ENCODE measurements at places on chromosomes 11 and 22.

GRCh38 chr11:88320149-88320559, 17.4 kb downstream of the CTSC start:
- DNase-seq: no peak

GRCh38 chr22:33325232-33326004, 267.2 kb upstream of the SYN3 start:
- DNase-seq: peak; percentile 87

GRCh38 chr11:8333811-8334401, 70.2 kb upstream of the LMO1 start:
- no peak for DNase-seq

DNA sequence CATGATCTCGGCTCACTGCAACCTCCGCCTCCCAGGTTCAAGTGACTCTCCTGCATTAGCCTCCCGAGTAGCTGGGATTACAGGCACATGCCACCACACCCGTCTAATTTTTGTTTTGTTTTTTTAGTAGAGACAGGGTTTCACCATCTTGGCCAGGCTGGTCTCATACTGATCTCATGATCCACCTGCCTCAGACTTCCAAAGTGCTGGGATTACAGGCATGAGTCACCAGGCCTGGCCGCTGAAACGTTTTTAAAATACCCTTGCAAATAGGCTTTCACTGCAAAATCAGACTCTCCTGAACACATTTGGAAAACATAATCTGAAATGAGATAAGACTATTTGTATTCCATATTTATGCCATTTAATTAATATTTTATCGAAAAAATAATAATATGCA, 826.1 kb upstream of the CNTN5 start:
- no peak for DNase-seq

- no peak for DNase-seq
Observed at GRCh38 chr11:105611572-105612441, 1.9 kb downstream of the GRIA4 start.

- DNase-seq: no peak
Observed at GRCh38 chr11:27263046-27263445, 100.0 kb downstream of the CCDC34 start.

GRCh38 chr22:38867124-38867455, 4.9 kb downstream of the CBX6 start:
- DNase-seq: no peak

GRCh38 chr11:76007166-76007565, 192.2 kb downstream of the UVRAG start:
- no peak for DNase-seq

- peak; percentile 64 for DNase-seq
Observed at GRCh38 chr11:32829680-32830412, at the start of gene PRRG4. Gene PRRG4 (plus strand): TSS chr11:32829927. CDS start chr11:32830530, 603 bp downstream.

GRCh38 chr11:68048681-68049508, 10.1 kb downstream of the TCIRG1 start:
- no peak for DNase-seq

GRCh38 chr11:36222831-36223635, 66.2 kb downstream of the COMMD9 start:
- peak; percentile 9 for DNase-seq

DNA sequence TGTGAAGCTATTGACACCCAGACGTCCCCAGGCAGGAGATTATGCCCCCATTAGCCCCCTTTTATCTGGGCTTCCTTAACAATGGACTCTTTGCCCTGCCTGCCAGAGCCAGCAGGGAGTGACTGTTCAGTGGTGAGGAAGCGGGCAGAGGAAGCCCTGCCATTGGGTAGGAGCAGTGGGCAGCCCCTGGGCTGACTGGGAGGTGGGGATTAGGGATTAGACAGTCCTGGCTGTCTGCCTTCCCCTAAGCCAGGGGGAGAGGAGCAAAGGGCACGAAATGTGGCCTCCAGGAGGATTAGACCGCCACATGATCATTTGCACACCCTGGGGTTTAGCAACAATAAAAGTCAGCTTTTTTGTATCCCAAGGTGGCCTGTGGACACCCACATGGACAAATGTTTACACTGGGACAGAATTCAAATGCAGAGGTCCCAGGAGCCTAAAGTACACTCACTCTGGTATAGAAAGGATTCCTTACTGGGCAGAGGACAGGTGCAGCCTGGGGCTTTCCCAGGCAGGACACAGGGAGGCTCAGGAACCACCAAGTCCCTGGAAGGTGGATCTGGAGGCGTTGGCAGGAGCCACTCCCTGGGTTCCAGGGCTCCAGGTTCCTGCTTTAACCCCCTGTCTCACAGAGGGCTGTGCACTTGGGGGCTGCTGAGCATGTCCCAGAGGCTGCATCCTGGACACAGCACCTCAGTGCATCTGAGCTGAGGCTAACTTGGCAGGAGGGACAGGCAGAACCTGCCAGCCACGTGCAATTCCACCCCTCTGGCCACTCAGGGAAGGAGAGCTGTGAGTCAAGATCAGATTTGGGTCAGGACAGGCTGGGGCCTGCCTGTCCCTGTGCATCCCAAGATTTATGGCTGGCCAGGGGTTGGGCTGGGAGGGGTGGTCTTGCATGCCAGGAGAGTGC, 2.1 kb downstream of the PNPLA3 start:
- peak; percentile 21 for DNase-seq

DNA sequence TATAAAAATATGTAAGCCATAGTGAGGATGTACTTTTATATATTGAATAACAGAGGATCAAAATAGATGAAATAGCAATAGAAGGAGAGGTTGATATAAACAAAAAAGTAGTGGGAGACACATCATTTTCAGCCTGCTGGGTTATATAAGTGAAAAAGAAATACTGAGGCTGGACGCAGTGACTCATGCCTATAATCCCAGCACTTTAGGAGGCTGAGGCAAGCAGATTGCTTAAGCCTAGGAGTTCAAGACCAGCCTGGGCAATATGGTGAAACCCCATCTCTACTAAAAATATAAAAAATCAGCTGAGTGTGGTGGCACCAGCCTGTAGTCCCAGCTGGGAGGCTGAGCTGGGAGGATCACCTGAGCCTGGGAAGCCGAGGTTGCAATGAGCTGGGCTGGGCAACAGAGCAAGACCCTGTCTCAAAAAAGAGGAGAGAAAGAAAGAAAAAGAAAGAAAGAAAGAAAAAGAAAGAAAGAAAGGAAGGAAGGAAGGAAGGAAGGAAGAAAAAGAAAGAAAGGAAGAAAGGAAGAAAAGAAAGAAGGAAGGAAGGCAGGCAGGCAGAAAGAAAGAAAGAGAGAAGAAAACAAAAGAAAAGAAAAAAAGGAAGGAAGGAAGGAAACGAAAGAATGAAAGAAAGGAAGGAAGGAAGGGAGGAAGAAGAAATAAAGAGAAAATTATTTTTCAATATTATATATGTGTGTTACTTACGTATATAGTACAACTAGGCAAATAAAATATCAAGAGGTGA, 7.0 kb upstream of the P2RY2 start:
- no peak for DNase-seq

DNA sequence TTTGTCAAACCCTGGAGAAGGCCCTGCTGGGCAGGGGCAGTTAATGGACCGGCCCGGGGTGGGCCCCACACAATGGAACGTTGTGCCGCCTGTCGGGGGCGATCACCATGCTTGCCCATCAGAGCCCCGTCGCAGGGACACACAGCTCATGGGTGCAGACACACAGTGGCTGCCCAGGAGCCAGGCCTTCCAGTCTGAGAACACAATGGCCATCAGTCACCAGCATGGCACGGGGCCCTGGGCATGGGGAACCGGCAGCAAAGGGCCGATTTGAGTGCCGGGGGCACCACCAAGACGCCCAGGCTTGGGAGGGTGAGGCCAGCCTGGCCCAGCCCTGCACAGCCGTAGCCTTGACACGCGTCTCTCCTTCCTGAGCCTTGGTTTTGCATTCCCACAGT, 7.1 kb downstream of the LINC01488 start:
- no peak for DNase-seq

DNA sequence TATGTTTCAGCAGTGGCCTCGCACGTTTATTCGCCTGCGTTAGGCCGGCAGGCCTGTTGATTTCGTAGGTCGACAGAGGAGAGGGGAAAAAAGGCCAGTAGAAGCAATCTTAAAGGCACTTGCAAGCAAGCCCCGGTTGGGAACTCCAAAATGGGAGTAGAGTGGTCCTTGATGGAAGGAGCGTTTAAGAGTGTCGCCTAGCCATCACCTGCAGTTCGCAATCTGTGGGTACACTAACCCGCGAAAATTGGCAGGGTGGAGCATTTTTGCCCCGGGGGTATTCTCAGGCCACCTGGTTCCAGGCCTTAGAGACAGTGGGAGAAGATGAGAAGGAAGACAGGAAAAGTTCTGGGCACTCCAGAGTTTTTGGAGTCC, 1.1 kb downstream of the EWSR1 start:
- DNase-seq: no peak

- peak; percentile 63 for DNase-seq
Observed at GRCh38 chr11:13343931-13344717, 66.5 kb downstream of the BMAL1 start.

- DNase-seq: peak; percentile 52
Observed at GRCh38 chr11:129285402-129285786, 90.3 kb upstream of the BARX2 start.

DNA sequence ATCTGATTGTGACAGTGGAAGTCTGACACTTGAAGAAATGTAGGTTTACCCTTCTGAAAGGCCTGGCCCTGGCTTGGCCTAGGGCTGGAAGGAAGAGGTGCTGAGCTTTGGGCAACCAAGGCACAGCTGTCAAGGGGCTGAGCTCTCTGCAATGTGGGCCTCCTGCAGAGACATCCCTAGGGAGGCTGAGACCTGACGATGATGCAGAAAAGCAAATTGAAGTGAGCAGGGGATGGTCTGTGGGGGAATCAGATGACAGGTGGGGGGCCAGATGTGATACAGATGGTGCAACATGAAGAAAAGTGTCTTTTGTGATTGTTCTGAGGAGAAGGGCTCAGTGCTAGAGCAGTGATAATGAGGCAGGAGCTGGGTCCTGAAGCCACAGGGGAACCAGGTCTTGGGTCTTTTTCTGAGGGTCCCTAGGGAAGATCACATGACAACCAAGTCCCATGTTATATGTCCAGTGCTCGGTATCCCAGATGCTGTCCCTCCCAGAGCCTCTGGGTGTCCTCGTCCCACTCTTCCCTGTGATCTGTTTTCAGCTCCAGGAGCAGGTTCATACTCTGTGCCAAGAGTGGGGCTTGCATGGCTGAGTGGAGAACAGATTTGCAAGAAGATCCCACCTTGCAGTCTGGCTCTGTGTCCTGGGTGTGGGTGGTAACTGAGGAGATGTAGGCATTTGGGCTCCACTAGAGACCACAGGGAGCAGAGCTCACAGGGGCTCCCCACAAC, 79.9 kb upstream of the VPREB1 start:
- no peak for DNase-seq

DNA sequence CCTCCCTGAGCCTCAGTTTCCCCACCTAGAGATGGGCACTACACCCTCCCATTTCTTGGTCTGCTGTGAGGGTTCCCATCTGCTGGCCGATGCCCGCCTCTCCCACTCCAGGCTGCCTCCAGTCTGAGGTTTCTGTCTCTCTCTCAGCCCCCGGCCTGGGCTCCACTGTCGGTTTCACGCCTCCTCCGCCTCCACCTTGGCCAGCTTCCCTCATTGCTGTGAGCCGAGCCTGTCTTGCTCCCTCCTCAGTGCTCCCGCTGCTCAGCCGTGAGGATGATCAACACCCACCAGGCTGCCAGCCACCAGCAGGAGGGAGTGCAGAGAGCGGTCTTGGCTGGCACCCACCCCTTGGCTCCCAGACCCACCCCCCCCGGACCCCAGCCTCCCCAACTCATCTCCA, 61.0 kb downstream of the CYTH4 start:
- no peak for DNase-seq

- no peak for DNase-seq
Observed at GRCh38 chr11:19805827-19806226, 93.2 kb downstream of the NAV2 start.

DNA sequence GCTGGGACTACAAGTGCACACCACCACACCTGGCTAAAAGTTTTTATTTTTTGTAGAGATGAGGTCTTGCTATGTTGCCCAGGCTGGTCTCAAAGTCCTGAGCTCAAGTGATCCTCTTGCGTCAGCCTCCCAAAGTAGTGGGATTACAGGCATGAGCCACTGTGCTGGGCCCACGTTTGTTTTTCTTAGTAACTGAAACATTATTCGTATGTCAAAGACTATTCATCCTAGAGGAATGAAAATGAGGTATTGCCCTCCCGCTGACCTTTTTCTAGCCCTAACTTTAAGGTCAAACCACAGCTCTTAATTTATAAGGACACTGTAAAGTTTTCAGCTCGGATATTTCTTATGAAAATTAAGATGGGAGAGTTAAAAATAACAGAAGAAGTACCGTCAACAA, 33.2 kb upstream of the PAX6 start:
- no peak for DNase-seq

DNA sequence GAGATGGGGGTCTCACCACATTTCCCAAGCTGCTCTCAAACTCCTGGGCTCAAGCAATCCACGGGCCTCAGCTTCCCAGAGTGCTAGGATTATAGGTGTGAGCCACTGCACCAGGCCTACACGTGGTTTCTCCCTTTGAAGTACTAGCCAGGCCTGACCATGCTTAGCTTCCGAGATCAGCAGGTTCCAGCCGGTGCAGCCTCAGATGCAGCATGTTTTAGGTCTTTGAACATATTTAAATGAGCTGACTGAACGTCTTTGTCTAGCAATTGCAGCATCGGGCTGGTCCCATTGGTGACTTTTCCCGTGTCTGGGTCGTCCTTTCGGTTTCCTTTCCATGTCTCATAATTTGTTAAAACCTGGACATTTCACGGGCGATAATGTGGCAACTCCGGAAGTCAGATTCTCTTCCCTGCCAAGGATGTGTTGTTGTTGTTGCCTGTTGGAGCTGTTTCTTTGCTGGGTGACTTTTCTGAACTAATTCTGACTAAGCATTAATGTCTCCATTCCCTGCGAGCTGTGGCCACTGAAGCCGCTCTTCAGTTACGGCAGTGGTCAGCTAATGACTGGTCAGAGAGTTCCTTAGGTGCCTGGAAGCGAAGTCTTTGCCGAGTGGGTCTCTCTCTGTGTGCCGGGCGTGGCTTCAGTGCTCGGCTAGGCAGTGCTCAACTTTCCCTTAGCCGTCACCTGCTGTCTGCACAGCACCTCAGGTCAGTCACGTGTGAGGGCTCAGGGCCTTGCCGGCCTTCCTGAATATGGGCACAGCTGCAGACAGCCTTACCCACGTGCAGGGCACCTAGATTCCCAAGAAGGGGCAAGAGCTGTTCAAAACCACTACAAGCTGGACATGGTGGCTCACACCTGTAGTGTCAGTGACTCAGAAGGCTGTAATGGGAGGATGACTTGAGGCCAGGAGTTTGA, 3.8 kb upstream of the CYP2D6 start:
- no peak for DNase-seq

GRCh38 chr11:128690665-128691101, 3.2 kb upstream of the FLI1 start:
- DNase-seq: no peak

- no peak for DNase-seq
Observed at GRCh38 chr11:61113201-61113600, 10.9 kb downstream of the CD5 start.

DNA sequence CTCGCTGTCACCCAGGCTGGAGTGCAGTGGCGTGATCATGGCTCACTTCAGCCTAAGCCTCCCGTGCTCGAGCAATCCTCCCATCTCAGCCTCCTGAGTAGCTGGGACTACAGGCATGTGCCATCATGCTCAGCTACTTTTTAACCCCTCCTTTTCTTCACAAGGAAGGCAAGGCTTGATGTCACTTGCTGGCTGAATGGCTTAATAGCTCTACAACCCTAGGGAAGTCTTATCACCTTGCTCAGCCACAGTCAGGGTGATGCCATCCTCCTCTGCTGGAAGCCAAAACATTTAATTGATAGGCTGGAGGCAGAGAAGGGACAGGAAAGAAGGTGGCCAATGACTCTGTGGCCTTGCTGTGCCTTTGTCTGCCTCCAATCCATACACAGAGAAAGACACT, 131.9 kb downstream of the MED15 start:
- no peak for DNase-seq

All from NCI-H345 (cell line).